ENCODE measurements at places on chromosomes 12 and 14.

DNA sequence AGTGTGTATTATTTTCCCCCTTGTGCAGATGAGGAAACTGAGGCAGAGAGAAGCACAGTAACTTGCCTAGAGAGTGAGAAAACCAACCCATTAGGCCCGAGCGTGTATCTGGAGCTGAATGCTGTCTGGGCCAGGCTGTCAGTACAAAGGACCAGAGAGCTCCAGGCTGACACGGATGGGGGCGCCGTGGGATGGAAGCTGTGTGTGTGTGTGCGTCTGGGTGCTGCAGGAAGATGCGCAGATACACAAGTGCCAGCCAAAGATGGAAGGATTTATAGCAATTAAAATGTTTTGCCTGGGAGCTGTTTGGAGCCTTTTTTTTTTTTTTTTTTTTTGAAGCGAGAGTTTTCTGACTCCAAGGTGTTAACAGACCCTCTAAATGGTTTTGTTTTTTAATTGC, 53.7 kb upstream of the GPATCH2L start:
- no peak for DNase-seq

DNA sequence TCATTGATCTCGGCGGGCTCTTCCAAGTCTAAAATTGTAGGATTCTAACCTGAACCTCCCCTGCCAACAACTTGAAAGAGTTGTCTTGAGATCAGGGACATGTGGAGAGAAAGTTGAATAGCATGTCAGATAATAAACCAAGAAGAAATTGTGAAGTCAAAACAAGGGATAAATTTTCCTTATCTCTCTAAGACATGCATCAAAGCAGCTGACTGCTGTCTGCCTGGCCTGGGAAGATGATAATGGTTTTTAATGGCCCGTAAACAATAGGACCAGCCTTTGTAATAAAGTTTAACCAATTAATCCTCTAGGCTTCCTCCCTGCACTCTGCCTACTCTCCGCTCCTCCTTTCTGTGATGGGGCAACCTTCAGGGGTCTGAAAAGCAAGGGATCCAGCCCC, 67.9 kb downstream of the DPF3 start:
- DNase-seq, result no peak

DNA sequence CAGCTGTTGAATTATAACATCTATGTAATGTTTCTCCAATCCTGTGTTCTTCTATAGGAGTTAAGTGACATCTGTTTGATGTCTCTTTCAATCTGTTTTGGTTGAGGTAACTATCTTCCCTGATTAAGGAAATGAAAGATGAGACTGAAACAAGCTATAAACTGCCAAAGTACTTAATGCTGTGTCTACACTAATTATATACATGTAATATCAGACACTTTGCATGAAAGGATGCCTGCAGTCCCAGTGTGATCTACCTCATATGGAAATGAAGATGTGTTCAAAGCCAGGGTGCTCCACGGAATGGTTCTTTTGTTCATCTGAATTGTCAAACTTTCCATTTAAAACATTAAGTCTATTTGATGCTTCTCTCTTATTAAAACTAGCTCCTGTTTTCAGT, 958.3 kb downstream of the GALC start:
- no peak for DNase-seq

- DNase-seq, result no peak
Measured at GRCh38 chr12:96392397-96392796, 7.8 kb downstream of the CDK17 start.

- no peak for DNase-seq
Measured at GRCh38 chr12:556498-556897, 96.8 kb downstream of the B4GALNT3 start.

DNA sequence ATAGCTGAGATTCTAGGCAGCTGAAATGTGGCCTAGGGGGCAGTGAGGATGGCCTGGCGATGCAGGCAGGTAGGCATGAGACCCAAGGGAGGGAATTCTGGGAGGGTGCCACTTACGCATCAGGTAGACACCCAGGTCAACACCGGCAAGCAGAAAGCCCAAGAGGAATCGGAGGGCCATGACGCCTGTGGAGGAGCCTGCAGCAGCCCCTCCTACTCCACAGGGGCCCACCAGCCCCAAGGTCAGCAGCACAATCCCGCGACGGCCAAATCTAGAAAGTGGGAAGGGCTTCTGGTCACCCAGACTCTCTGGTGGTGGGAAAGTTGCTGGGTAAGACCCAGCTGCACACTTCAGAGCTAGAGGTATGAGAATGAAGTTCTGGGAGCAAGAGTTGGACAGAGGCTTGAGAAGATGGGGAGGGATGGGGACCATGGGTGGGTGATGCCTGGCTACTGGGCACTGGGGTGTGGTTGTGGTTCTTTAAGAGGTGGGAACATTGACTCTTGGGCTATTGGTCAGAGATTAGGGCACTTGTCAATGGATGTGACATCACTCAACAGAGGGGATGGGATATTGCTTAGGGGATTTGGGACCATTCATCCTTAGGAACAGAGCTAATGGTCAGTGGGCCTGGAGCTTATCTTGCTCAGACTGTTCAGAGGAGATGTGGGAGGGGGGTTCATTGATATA, 3.4 kb downstream of the SLC22A17 start:
- DNase-seq, result no peak
